Thoracic aorta (tissue), 2 donors: ENCODE measurements at places on chromosomes 2 and 18.

- no peak for DNase-seq
Measured at GRCh38 chr2:79373358-79374130, 139.3 kb upstream of the CTNNA2 start.

GRCh38 chr2:26978061-26978596 is 7.7 kb downstream of the MAPRE3 start:
- DNase-seq, result no peak

GRCh38 chr2:38556006-38556801 is 46.5 kb downstream of the HNRNPLL start:
- DNase-seq, result no peak

DNA sequence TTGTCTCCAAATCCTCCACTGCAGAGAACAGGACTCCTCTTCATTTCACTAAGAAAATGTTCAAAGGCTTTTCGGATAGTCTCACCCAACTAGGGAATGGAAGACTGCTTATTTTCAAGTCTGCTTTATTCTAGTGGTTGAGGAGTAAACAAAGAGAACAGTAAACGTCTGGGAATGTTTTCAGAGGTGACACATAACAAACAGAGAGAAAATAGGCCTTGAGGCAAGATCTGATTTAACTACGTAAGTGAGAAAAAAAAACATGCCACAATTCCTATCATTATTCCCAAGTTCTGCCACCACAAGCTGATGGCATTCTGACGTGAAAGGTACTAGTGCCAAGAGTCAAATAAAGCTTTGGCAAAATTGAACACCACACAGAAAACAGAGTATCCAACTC is 16.7 kb upstream of the WIPF1 start:
- DNase-seq, result no peak

GRCh38 chr2:29134933-29135332 is 19.7 kb downstream of the CLIP4 start:
- DNase-seq, result no peak

GRCh38 chr2:148561389-148561788 is 83.2 kb upstream of the EPC2 start:
- no peak for DNase-seq

- no peak for DNase-seq
Measured at GRCh38 chr2:121617042-121617599, 32.1 kb downstream of the CLASP1 start.

- DNase-seq, result no peak
Measured at GRCh38 chr2:69018678-69019095, 5.7 kb downstream of the ANTXR1 start.

DNA sequence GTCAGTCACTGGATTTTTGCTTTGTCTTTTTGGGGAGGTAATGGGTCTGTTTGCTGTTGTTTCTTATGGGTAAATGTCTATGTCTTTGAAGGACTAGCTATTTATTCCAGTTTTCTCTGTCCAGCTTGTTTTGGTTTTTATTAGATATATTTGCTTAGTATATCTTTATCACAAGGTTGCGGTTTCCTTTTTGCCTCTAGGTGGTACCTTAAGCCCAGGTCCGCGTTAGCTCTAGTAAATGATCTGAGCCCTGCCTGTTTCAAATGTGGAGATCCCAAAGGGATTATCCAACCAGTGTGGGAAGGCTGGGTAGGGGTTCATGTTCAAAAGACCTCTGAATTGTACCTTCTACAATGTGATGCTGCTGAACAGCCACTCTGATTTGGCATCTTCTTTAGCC is 114.5 kb downstream of the MYO3B start:
- no peak for DNase-seq

DNA sequence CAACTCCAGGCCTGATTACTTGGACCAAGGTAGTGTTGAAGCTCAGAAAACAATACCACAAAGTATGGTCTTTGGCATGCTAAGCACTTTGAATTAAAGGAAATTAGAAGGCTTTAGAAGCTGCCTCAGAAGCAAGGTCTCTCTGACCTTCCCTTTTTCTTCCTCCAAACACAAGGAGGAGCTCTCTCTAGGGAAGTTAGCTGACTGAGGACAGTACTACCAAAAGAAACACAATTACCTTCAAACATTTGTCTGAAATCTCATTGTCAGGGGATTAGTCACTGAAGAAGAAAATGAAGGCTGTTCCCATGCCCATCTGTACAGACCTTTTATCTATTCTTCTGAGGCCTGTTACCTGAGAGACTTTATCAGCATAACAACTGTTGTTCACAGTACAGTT is 279.3 kb downstream of the CDH20 start:
- no peak for DNase-seq

- DNase-seq, result no peak
Measured at GRCh38 chr18:68427951-68428401, 286.9 kb downstream of the TMX3 start.

DNA sequence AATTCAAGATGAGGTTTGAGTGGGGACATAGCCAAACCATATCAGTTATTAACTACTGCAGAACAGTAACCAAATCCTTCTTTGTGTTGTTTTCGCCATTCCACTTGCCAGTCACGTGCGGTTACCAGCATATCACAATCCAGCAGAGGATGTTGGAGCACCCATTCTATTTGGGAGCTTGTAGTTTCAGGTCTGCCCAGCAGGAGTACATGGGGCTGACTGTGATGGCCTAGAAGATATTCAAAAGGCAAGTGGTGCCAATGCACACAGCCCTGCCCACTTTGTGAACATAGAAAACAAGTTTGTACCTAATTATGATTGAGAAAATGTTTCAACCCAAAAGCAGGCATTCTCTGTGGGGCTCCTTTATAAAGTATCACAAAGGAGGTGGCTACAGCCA is 57.0 kb downstream of the ZNF519 start:
- no peak for DNase-seq

- no peak for DNase-seq
Measured at GRCh38 chr2:150012986-150013385, 425.4 kb upstream of the MMADHC start.

DNA sequence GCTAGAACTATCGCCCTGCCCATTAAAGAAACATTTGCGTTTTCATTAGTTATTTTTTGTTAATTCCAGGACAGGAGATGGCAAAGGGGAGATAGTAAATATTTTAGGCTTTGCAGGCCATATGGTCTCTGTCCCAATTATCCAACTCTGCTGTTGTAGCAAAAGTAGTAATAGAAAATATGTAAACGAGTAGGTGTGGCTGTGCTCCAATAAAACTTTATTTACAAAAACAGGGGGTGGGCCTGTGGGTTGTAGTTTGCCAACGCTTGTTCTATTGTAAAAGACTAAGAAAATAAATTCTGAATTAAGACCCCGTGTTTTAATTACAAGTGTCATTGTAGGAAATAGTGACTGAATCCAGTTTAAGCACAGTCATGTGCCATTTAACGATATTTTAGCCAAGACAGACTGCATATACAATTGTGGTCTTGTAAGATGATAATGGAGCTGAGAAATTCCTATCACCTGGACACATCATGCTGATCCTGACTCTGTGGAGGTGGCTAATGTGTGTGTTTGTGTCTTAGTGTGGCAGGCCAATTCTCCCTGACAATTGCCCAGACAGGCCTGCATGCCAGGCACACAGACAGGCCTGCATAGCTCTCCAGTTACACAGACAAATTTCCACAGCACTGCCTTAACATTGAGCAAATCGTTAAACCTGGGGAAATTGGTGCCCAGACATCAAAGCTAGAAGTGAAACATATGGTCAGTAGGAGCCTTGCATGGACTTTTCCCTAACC is 76.4 kb downstream of the SKA1 start:
- no peak for DNase-seq

- no peak for DNase-seq
Measured at GRCh38 chr2:96267159-96267971, 1.3 kb downstream of the CIAO1 start.

- DNase-seq, result no peak
Measured at GRCh38 chr18:74116633-74117554, 30.7 kb downstream of the FBXO15 start.

- DNase-seq, result no peak
Measured at GRCh38 chr2:157256626-157257025, 879 bp upstream of the GALNT5 start.

DNA sequence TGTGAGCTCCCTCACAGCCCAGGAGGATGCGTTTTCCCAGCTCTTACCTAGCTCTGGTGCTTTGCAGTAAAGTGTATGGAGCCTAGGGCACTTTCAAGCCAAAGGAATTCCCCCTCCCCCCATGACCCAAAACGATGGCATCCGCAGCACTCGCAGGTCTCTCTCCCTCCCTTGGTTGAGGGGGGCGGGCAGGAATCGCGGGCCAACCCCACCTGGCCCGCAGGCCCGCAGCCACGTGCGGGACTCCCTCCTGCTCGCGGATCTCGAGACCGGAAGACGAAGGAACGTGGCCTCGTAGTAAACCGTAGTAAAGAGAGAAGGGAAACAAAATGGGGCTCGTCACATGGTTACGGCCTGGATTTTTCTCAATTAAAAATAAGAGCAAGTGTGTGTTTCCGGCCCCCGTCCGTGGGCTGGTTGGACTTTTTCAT is 8.5 kb downstream of the IRS1 start:
- DNase-seq, result no peak

DNA sequence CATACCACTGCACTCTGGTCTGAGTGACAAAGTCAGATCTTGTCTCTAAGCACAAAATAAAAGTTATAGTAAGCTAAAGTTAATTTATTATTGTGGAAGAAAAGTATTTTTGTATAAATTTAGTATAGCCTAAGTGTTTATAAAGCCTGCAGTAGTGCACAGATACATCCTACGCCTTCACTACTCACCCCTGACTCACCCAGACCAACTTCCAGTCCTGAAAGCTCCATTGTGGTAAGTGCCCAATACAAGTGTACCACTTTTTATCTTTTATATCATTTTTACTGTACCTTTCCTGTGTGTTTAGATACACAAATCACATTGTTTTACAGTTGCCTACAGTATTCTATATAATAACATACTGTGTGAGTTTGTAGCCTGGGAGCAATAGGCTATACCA is 57.5 kb downstream of the UBE2E3 start:
- DNase-seq, result no peak

DNA sequence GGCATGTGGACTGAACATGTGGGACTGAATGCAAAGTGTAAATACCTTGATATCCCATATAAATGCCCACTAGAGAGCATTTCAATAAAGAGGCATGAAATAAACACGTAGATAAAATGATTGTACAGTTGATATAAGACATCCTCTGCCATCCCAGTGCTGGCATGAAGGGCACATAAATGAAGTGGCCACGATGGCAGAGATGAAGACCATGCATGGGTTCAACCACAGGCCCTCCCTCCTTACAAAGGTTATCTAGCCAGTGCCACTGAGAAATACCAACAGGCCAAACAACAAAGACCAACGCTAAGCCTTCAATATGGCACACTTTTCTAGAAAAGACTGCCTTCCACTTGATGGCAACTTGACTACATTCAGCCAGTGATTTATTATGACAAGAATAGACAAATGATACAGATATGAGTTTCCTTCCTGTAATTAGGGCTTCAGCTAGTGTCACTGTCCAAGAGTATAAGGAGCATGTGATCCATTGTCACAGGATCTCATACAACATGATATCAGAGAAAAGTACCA is 493.9 kb upstream of the MAP2 start:
- DNase-seq, result no peak

DNA sequence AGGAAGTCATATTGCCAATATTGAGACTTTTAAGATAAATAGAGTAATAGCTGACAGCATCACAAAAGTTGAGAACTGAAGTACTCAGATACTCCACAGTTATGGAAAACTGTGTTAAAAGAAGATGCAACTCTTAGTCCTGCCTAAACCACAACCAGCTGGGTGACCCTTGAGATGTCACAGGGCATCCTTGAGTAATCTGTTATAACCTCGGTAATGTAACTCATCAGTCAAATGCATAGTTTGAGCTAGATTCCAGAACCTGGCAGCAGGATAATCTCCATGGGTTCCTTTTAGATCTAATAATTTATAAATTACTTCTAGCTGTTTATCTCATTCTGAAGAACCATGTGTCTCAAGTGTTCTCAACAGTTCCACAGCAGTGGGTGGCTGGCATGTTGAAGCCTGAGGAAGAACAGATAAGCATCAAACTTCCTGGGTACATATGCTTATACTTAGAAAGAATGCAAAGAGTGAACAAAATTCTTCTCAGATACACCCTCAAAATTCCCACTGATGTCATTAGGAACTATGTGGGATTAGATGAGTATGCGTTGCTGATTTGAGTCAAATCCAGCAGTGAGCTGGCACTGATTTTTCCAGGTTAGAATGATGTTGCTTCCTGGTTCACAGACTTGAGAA is 304.1 kb upstream of the ERBB4 start:
- no peak for DNase-seq

DNA sequence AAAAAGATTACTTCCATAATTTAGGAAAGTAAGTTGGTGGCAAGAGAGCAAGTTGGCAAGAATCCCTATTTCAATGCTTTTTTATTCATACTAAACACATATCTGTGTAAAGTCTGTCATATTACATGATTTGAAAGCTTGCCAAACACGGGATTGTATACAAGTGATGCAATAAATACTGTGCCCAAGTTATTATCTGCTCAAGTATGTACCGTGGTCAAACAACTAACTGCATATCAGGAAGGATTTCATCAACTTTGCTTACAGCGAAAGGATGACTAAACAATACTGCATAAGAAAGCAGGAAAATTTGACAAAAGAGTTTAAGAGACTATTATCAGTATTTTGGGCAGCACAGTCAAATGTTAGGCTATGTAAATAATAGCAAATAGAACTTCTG is 69.6 kb upstream of the SCN1A start:
- no peak for DNase-seq

DNA sequence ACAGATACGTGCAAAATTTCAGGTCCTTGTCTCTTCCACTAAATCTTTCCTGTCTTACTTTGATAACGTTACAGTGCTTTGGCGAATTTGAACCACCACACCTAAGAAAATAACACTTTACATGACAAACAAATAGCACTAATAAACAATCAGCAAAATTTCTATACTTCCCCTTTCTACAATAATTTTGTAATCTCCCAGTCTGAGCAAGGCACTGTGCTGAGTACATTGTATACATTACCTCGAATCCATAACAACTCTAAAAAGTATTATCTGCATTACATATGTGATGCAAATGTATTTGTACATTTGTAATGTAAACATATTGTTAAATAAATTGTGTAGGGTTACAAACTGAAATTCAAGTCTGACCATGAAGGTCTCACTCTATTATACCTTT is 49.9 kb downstream of the RTN4 start:
- DNase-seq, result no peak

- no peak for DNase-seq
Measured at GRCh38 chr2:61262699-61263098, 100.7 kb downstream of the C2orf74 start.

DNA sequence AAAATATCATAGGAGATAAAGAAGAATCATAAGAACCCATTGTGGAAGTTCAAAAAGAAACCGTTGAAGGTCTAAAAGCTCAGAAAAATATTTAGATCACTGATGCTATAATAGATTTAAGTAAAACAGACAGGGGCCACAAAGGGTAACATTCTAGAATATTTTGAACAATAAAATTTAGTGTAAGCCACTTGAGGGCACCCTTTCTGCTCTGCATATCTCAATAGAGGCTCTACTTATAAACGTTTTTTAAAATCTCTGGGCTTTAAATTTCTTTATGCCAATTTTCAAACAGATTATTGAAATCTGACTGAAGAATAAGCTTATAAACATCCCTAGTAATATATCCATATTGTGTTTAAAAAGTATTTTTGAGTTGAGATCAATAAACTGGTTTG is 57.6 kb upstream of the IL1RL1 start:
- DNase-seq, result no peak

- no peak for DNase-seq
Measured at GRCh38 chr2:9832586-9832985, 10.7 kb upstream of the TAF1B start.

GRCh38 chr2:150997066-150997465 is 264.6 kb downstream of the RBM43 start:
- DNase-seq, result no peak
